ENCODE measurements at places on chromosomes 1 and 21.
A peak's percentile ranks its signal among the peaks of the same experiment; 100 is the strongest.

DNA sequence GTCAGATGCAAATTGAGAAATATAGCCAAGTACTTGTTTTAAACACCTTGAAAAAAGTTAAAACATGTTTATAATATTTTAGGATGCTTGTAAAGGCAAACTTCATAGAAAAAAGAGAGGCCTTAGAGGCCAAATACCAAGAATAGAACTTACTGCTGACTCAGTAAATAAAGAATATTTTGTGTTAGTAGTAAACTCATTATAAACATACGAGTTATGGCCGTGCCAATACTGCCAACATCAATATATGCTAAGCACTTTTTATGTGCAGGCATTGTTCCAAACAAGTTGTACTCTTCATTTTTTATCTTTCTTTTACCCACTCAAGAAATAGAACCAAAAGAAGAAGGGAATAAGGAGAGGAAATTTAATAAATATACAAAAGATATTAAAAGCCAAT lies 705.9 kb upstream of the NCAM2 start:
- DNase-seq = no peak

DNA sequence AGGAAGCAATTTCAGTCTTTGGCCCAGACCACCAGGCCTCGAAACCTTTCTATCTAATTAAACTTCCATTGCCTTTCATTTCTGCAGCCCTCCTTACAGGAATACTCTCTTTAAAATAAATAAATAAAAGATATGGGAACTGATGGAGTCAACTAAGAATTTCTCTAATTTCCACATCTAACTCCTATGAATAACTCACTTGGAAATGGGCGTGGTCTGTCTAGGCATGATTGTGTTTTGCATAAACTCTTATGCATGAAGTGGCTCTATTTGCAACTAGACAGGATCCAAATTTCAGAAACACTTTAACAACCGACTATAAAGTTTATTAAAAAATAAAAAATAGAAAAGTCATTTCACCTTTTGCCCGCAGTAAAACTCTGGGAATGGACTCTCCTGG lies 199.5 kb downstream of the ADSS2 start:
- DNase-seq = no peak

DNA sequence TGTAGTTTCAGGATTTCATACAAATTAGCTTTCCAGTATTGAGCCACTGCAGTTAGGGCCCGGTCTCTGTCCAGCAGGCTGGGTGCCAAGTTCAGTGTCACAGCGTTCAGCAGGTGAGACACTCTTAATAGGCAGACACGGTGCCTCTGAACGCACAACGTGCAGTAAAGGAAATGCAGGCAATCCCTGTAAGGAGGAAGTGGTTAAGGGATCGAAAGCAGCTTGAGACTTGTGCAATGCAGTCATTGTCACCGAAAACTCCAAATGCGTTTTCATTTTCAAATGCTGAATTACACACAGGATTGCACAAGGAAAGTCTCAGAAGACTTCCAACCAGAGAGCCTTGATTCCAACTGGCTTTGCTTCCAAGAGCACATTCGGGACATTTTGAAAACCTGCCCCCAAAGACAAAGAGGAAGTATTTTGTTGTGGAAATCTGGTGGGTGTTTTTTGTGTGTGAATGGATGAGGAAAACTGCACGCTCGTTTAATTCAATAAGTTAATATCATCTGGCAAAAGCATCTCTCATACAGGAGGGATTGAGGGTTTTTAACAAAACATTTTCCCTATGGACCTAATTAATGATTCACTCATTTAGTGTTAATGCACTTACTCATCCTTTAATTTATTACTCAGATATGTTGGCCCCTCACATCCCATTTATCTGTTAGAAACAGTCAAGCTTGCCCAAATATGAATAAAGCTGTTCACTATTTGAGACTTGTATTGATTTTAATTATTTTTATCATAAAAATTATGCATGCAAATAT lies 61.6 kb downstream of the PTGS2 start:
- peak; percentile 43 for DNase-seq

DNA sequence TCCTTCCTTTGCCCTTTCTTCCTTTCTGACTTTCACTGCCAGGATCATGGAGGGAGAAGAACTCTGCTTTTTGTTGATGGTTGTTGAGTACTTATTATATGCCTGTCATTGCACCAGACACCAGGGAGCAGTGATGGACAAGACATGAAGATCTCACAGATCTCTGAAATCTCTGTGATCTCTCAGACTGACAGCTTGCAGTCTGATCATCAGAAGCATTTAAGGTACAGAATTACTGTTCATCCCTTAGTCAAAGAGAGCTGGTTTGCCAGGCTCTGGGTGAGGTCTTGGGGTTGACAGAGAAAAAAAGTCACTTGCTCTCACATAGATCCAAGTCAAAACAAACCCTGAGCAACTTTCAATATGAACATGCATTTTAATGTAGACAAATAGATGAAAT lies 299.5 kb upstream of the FMN2 start:
- DNase-seq = no peak

DNA sequence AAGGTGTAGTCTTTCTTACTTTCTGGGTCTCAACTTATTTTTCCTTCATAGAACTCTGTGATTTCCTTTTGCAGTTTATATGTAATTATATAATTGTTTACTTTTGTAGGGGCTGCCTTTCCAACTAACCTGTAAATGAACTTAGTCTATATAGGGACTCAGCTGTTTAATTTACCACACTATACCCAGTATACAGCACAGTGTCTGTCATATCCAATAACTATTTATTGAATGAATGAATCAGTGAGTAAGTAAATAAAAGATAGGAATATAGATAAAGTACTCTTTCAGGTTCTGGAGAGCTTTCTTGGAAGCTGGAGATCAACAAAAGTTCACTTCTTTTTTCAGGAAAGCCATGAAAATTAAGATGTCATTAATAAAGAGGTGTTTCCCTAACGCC lies 174.8 kb downstream of the NTNG1 start:
- no peak for DNase-seq

GRCh38 chr1:73930293-73930692 lies 267.7 kb downstream of the LRRIQ3 start:
- DNase-seq = no peak

- no peak for DNase-seq
Measured at GRCh38 chr1:243712242-243712641, 137.8 kb downstream of the AKT3 start.

GRCh38 chr21:32930673-32931072 lies 95.1 kb upstream of the OLIG2 start:
- DNase-seq = no peak

DNA sequence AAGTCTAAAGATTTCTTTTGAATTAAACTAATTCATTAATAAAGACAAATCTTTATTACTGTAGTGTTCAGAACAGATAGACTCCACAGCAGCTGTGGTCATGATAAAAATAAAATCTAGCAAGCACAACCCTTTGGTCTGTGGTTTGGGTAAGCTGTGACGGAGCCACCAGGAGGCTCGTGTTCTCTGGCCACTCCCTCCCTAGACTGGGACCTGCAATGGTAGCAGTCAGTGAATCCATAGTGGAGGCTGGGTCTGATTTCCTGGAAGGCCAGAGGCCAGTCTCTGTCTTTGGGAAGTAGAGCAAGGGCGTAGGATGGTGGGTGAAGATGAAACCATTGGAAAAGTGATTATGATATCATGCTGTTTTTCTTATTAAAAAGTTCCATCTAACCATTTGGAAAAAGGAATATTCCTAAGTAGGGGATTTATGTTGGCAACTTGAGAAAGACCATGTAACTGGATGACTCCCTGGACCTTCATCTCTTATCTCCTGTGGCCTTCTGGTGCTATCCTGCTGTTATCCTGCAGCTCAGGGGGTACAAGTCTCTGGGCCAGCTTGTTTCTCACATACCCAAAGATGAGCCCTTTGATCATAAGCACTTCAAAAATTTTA lies 39.0 kb downstream of the TENT5C start:
- no peak for DNase-seq

- DNase-seq = no peak
Measured at GRCh38 chr1:4724001-4724400, 69.6 kb downstream of the AJAP1 start.

DNA sequence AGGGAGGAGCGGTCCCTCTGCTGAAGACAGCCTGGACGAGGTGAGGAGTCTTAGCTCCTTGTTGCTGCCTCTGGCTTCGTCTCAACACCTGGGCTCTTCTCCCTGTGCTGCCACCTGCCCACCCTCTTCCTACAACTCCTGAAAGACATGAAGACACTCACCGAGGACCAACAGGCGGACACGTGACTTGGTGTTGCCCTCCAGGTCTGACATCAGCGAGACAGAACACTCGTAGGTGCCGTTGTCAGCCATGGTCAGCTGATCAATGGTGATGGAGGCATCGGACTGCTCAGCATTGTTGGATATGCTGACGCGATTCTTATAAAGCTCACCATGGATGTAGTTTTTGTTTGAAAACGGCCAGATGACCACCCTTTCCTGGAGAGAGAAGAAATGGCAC lies 21.4 kb downstream of the GPA33 start:
- no peak for DNase-seq

DNA sequence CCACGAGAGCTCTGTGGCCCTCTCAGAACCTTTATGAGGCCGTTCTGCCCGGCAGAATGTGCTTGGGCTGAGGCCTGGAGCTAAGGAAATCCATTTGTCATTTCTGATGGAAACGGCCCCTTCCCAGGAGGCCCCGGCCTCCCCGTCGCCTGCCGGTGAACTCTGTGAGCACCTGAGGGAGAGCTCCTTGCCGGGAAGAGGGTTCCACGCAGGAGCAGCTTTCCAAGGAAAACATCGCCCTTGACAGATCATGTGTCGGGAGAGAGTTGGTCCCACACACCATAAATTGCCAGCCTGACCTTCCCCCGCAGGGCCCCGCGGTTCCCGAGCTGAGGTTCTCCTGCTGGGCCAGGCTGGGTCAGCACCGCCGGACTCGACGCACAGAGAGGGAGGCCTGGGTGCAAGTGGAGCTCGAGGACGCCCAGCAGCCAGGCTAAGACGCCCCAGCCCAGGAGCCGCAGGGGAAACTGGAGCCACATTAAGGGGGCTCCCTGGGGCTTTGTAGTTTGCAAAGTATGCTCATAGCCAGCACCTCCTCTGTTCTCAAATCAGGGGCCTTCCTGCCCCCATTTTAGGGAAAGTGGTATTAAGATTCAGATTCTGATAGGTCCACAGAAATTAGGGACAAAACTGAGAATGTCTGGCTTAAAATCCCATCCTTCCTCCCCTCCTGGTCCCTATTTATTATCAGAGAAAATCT lies 239.5 kb downstream of the FOXD2 start:
- DNase-seq = no peak

DNA sequence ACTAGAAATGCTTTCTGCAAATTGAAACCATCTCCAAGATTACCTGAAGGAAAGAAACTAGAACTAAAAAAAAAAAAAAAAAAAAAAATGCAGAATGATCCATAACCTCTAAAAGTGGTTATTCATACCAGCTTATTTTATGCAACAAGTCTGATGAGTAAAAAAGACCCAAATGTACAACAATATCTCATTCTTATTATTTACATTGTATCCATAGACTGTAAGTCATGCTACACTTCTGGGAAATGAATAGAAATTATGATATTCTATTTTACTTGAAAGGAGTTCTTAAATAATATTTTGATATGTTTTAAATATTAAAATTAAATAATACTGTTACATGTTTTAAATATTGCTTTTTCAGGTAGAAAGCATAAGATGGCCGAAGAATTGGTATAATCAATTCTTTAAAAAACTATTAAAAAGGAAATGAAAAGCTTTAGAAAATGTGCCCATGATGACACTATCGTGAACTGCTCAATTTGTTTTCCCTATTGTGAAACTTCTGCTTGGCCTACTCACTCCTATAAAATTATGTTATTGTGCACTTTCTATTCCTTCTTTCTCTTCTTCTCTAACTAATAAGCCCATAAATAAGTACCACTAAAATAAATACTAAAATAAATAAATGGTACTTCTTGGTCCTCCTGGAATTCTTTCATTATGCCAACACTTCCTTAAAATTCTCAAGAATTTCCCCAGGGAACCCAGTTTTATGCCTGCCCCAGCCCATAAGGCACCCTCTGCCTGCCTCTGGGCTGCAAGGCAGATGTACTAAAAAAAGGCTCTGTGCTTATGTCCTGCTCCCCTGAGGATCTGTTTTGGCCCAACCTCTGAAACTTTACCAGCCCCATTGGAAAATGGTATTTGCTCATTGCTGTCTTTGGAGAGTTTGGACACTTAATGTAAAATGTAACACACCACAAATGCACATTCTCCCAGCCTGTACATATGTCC lies 18.1 kb downstream of the SAMSN1 start:
- DNase-seq = no peak

GRCh38 chr1:234355782-234356510 lies 17.3 kb upstream of the COA6 start:
- no peak for DNase-seq

DNA sequence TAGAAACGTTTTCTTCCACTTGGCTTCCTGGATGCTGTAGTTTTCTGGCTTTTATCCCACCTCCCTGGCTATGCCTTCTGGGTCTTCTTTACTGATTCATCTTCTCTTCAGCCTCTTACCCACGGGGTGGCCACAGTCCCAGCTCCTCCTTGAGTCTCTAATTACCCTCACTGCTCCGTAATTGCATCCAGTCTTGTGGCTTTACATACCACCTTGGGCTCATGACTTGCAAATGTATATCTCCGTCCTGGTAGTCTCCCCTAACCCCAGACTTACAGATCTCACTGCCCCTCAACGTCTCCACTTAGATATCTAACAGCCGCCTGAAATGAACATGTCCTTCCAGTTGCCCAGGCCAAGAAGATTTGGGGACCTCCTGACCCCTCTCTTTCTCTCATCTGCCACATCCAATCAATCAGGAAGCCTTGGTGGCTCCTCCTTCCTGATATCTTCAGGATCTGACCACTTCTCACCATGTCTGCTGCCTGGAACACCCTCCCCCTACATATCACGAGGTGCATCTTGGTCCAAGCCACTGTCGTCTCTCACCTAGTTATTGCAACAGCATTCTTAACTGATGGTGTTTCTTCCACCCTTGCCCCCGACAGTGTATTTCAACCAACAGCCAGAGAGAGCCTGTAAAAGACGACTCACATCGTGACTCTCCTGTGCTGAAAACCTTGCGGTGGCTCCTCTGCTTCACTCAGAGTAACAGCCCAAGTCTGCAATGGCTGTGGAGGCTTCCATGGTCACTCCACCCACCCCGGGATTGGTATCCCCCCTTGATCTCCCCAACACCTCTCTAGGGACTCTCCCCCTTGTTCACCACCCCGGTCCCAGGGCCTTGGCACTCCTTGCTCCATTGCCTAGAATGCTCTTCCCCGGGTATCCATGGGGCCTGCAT lies 219.0 kb upstream of the POU3F1 start:
- no peak for DNase-seq

DNA sequence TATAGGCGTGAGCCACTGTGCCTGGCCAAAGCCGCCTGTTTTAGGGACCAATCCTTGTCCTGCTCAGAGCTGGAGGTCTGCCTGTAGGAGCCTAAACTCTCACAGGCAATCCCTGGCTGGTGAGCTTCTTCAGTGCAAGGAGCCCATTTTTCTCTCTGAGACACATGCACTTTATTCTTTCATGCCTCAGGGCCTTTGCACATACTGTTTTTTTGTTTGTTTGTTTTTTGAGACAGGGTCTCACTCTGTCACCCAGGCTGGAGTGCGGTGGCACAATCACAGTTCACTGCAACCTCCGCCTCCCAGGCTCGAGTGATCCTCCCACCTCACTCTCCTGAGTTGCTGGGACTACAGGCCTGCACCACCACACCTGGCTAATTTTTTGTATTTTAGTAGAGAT lies 21.6 kb upstream of the PINK1 start:
- no peak for DNase-seq

GRCh38 chr1:247332215-247332622 lies 552 bp upstream of the ZNF496 start:
- DNase-seq = peak; percentile 68

- DNase-seq = no peak
Measured at GRCh38 chr1:230930986-230931385, 47.7 kb downstream of the TTC13 start.

- peak; percentile 13 for DNase-seq
Measured at GRCh38 chr1:56644064-56644918, 823 bp upstream of the PRKAA2 start.
